ENCODE measurements at places on chromosomes 11 and 22. TPM values are rescaled to one million over a fixed set of nuclear protein-coding genes. Genes with fewer than 3 reads are reported as not detected.
A peak's percentile ranks its signal among the peaks of the same experiment; 100 is the strongest.

DNA sequence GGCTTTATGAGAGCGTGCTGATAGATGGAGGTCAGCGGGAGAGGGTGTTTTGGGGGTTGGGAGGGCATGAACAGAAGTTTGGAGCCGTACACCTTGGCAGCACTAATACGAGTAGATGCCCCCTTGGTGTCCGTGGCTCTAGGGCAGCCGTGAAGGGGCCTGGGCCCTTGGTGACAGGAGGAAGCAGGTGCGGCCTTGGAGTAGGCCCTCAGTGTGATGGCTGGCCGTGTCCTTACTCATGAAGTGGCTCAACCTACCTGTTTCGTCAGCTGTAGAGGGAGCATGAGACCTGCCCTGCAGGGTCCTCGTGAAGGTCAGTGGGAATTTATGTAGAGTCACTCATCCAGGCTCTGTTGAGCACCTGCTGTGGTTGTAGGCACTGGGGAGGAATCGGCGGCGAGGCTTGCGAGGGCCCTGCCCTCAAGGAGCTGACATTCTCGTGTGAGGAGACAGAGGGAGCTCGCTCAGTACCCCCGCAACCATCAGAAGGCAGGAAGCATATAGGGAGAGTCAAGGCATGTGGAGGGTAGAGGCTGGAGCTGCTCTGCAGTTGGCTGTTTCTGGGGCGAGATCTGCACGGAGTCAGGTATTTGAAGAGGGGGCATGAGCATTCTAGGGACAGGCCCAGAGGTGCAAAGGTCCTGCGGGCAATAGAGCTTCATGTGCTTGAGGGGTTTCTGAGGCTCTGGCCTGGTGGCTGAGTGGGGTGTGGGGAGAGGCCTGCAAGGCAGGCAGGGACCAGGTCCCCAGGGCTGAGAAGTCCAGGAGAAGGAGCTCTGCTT is 39.6 kb downstream of the TBC1D22A start:
- no peaks in the 10 kb centered on the region for H3K36me3 ChIP-seq
- H3K4me1 ChIP-seq: no peaks in the 10 kb centered on the region
- no peak overlapping the region for H3K4me3 ChIP-seq
- DNase-seq: no peak

DNA sequence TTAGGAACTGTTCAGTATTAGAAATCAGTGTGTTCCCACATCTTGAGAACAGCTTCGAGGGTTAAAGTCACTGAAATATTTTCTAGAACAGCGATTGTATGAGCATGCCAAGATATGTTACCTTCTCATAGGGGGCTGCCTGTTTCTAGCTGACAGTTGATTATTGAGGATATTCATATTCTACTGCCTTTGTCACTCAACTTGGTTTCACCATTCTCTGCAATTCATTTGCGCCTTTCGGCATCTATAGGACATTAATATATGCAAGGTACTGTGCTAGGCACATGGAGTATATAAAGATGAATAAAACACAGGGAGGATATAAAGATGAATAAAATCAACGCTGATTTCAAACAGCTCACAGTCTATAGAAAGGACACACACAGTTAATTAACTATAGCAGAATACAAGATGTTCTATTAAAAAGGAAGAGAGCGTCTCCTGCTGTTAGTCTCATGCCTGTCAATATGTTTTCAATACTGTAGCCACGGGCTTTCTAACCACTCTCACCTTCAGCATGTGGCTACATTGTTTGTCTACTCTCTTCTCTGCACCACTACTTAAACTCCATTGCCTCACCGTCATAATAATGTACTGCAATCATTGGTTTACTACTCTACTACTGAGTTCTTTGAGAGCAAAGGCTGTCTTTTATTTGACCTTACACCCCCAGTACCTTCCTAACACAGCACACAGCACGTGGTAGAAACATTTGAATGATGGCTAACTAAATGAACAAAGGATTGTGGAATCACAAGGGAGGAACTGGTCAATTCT is 81.9 kb downstream of the RAB30 start:
- no peak overlapping the region for H3K4me3 ChIP-seq
- DNase-seq: no peak
- no peaks in the 10 kb centered on the region for H3K27me3 ChIP-seq
- H3K4me1 ChIP-seq: peaks cover 36% of the 10 kb centered on the region

DNA sequence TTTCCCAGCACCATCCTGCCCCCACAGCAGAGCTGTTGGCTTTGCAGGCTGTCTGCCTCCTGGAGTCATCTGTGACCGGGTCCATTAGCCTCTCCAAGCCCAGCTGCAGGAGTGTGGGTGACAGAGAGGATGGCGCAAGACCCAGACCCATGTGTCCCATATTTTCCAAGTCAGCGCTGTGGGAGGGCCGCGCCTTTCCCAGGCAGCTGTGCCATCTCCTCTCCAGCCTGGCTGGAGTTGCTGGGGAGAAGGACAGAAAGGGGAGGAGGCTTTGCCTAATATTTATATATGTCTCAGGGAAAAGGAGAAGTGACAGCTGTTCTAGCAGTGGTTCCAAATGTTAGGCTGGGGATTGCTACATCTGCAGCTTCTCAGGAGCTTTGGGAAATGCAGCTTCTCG is 15.7 kb downstream of the DTX4 start:
- H3K36me3 ChIP-seq: no peaks in the 10 kb centered on the region
- H3K4me1 ChIP-seq: no peaks in the 10 kb centered on the region
- no peak overlapping the region for H3K4me3 ChIP-seq
- peak; percentile 63 for DNase-seq
- H3K27me3 ChIP-seq: peaks cover 4% of the 10 kb centered on the region

DNA sequence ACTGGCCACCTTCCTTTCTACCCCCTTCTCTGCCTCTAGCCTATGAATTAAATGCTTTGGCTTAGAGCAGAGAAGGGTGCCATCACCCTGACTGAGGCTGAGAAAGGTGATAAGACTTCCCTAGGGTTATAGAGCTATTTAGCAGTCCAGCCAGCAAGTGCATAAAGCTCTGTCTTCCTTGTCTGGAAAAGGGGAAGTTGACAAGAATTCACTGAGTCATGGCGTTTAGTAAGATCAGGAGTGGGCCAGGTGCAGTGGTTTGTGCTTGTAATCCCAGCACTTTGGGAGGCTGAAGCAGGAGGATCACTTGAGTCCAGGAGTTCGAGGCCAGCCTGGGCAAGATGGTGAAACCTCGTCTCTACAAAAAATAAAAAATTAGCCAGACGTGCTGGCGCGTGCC is 63.1 kb downstream of the LHFPL7 start:
- H3K27me3 ChIP-seq: no peaks in the 10 kb centered on the region
- no peak for DNase-seq
- H3K36me3 ChIP-seq: no peaks in the 10 kb centered on the region

DNA sequence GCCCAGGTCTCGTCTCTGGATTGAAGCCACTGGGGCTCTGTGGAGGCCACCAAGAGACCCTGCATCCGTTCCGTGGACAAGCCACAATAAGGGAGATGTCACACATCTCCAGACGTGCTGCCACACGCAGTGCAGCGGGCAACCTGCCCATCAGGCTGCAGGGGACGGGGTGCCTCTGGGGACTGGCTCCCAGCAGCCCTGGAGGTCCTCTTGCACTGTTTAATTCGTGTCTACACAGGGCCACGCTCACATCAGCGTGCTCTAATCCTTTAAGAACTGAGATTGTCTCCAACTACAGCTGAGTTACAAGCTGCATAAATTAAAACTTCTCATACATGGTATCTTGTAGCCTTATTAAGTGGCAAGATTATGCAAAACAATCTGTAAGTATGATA is 1232.2 kb downstream of the BRD1 start:
- no peak overlapping the region for H3K4me3 ChIP-seq
- H3K36me3 ChIP-seq: no peaks in the 10 kb centered on the region
- H3K27me3 ChIP-seq: no peaks in the 10 kb centered on the region

The OR52E8 gene
- total RNA-seq: not detected

GRCh38 chr22:44446483-44446882 is 51.5 kb downstream of the RTL6 start:
- no peaks in the 10 kb centered on the region for H3K36me3 ChIP-seq
- no peaks in the 10 kb centered on the region for H3K27me3 ChIP-seq
- no peaks in the 10 kb centered on the region for H3K4me1 ChIP-seq
- DNase-seq: no peak
- H3K27ac ChIP-seq: no peak overlapping the region
- no peak overlapping the region for H3K4me3 ChIP-seq

DNA sequence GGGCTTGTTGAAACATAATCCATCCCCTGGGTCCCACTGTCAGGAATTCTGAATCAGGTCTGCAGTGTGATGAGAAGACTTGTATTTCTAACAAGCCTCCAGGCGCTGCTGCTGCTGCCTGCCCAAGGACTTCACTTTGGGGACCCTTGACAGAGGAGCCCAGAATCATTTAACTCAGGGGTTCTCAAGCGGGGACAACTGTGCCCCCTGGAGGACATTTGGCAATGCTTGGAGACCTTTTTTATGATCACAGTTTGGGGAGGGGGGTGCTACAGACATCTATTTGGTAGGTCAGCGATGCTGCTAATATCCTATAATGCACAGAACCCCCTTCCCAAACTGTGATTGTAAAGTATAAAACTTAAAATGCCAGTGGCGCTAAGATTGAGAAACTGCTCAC is 312.8 kb downstream of the OPCML start:
- no peak for DNase-seq
- no peaks in the 10 kb centered on the region for H3K4me1 ChIP-seq
- no peak overlapping the region for H3K4me3 ChIP-seq
- no peaks in the 10 kb centered on the region for H3K27me3 ChIP-seq
- H3K36me3 ChIP-seq: no peaks in the 10 kb centered on the region

The SCARF2 gene
- 2.1 TPM for total RNA-seq

The SCN4B gene
- total RNA-seq: 3.5 TPM

The C11orf16 gene
- not detected for total RNA-seq

DNA sequence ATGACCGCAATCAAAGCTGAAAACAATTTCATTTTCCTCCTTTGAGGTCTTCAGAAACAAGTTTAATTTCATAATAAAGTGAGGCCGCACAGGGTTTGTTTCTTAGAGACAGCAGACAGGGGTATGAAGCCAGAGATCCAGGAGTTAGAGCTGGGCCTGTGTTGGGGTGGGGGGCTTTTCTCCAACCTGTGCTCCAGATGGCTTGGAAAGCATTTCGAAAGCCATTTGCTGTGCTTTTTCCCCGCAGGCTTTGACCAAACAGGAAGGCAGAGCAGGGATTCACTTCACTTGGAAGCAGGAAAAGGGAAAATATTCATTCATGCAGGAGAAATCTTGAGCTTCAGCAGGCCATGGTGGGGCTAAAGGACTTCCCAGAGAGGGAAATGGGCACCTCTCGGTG is 617.4 kb downstream of the SOX6 start:
- no peaks in the 10 kb centered on the region for H3K27me3 ChIP-seq
- no peak overlapping the region for H3K4me3 ChIP-seq
- DNase-seq: no peak
- H3K27ac ChIP-seq: no peak overlapping the region

GRCh38 chr22:46844606-46845210 is 82.3 kb downstream of the TBC1D22A start:
- H3K4me1 ChIP-seq: peaks cover 11% of the 10 kb centered on the region
- H3K27ac ChIP-seq: no peak overlapping the region
- H3K27me3 ChIP-seq: no peaks in the 10 kb centered on the region
- H3K36me3 ChIP-seq: no peaks in the 10 kb centered on the region
- DNase-seq: no peak

GRCh38 chr11:118291477-118292135 is 12.9 kb upstream of the CD3E start:
- H3K4me1 ChIP-seq: no peaks in the 10 kb centered on the region
- no peak overlapping the region for H3K27ac ChIP-seq
